ENCODE measurements at places on chromosomes 13 and 19.

- DNase-seq: no peak
These were observed 14.3 kb downstream of the COL5A3 start for GRCh38 chr19:9995999-9996398.

GRCh38 chr19:42143341-42144234 lies 11.3 kb upstream of the POU2F2 start:
- DNase-seq: no peak

- no peak for DNase-seq
These were observed 37.0 kb downstream of the ABCC4 start for GRCh38 chr13:95264225-95264624.

GRCh38 chr13:105598529-105598928 lies 936.9 kb downstream of the EFNB2 start:
- DNase-seq: no peak

DNA sequence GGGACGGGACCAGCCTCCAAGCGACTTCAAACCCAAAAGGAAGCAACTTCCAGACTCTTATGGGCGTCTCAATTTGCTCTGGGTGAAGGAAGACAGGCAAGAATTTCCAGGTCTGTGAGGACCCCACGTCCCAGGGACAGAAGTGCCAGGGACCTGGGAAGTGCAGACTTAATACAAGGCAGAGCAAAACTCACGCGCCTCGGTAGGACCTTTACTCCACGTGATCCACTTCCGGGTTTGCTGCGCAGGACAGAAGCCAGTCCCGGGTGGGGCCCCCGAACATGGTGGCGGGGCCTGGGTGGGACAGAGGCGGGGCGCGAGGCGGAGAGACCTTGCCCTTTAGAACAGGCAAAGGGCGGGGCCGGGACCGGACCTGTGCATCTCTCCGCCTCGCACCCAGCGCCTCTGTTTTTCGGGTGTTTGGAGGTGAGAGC lies 9.3 kb downstream of the ZNF611 start:
- DNase-seq: no peak

DNA sequence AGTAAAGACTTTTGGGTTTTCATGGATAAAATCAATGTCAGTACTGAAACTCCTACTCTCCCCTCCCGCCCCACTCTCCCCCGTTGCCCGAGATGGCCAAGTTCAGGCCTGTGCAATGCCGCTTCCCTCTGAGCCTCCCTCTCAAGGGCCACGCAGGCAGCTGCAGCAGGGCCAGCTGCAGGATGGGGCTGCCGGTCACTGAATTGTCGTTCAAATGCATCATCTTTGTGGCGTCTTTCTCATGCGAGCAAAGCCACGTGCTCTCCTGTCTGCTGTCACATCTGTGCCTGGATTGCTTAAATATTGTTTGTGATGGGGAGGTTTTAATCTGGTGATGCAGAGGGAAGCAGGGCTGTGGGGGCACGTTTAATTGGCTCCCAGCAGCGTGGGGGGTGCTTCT lies 26.6 kb downstream of the SHISA2 start:
- no peak for DNase-seq

DNA sequence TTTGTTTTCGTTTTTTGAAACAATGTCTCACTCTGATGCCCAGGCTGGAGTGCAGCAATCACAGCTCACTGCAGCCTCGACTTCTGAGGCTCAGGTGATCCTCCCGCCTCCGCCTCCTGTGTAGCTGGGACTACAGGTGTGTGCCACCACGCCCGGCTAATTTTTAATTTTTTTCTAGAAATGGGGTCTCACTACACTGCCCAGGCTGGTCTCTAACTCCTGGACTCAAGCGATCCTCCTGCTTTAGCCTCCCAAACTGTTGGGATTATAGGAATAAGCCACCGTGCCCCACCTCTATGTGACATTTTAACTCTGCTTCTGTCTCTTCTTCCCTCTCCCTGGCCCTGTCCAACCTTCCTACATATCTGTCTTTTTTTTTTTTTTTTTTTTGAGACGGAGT lies 5.1 kb downstream of the ATP1A3 start:
- DNase-seq: no peak

GRCh38 chr19:21910318-21910717 lies 74.3 kb upstream of the ZNF43 start:
- DNase-seq: no peak

DNA sequence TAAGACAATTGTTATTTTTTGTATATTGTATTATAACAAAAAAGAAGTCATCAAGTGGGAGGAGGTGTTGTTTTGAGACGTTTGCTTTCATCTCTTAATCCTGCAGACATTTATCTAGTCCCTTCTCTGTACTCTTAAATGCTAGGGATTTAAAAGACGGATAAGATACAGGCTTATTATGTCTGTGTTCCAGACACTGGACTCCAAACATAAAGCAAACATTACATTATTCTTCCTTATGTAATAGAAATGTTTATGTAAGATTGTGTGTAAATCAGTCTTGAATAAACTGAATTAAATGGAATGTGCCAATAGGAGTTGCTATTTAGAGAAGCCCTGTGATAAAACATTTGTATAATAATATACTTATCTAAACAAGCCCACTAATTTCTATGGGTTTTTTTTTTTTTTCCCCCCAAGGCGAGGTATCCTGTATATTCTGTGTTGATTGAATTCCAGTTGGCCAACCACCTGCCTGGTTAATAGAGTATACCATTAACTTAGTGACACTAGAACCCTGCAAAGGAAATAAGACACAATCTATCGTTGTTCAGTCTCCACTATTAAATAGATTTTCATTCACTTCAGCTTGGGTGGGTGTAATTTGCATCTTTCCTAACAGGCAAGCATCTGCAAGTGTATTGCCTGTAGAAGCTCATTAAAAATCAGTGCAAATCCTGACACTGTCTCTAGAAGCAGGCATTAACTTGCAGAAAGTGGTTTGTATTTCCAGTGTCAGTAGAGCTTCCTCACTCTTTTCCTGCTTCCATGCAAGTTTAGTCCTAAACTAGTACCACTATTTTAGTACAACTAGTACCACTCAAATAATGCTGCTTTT lies 69.0 kb downstream of the LRCH1 start:
- DNase-seq: peak; percentile 56

DNA sequence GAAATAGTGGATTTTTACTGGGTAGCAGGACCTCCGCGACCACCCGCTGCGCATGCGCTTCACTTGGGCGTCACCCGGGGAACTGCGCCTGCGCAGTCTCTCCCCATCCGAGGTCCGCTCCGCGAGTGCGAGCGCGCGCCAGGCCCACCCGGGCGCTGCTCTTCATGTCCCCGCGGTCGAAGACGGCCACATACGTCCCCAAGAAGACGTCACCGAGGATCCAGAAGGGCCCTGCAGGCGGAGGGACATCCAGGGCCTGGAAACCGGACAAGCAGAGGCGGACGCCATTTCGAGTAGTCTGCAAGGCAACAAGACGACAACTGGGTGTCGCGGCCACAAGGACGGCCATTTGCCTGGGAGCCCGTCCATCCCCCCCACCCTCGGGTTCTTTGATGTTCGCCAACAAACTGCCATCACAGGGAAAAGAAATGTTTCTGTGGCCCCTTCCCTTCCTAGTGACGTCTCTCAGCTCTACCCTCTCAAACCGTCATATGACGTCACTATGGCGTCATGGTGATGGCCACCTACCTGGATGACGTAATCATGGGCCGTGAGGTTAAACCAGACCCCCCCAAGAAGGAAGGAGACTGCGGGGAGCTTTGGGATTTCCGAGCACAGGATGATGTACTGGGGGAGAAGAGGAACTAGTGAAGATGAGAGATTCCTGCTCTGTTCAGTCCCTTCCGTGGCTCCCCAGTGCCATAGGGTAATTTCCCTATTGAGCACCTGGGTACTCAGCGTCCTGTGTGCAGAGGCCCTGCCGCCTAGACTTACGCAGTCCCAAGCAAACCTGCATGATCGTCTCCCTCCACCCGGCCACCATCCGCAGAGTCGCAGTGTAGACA lies 6.7 kb downstream of the NAPSA start:
- no peak for DNase-seq

DNA sequence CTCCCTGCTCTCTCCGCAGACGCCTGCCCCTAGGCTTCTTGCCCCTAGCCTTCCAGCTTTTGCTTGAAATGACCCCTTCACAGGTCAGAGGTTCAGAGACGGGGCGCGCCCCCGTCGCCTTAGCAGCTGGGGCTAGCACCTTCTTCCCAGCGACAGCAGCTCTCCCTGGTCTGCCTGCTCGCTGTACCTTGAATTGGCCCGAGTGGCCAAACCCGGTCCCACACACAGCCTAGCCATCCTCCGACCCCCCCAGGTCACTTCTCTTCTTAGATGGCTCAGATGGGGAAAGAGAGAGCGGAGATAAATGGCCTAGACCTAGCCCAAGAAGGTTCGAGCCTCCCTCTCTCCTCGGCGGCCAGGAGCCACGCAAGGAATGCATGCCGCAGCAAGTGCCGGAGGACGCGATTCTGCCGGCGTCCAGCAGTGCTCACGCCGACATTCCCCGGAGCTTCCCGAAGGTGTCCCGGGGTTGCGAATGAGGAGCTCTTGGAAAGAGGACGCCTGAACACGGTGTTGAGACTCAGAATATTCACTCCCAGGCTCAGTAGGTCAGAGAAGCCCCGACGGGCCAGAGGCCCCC lies 1.3 kb downstream of the CDX2 start:
- no peak for DNase-seq
